Endothelial cell of umbilical vein (primary cell): ENCODE measurements at places on chromosomes 3 and 15. TPM values are rescaled to one million over a fixed set of nuclear protein-coding genes. Genes with fewer than 3 reads are reported as not detected.

DNA sequence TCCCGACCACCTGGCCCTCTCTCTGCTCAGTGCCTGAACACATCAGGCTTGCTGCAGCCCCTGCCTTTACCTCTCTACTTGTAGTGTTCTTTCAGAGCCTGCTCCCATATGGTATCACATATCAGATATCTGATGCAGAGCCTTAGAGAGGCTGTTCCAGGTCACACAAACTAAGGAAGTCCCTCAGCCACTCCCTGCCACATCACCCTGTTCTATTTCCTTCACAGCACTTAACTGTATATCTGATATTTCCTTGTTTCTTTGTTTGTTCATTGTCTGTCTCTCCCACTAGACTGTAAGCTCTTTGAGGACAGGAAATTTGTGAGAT lies 976 bp upstream of the ALDH1L1 start:
- DNase-seq = no peak

GRCh38 chr15:55859681-55860080 lies 116.7 kb upstream of the PRTG start:
- no peak for DNase-seq

GRCh38 chr3:37973246-37974054 lies 17.1 kb upstream of the VILL start:
- no peak for DNase-seq

GRCh38 chr3:18301781-18302180 lies 123.4 kb downstream of the SATB1 start:
- no peak for DNase-seq

GRCh38 chr3:29871087-29871486 lies 590.2 kb downstream of the RBMS3 start:
- peak; percentile 7 for DNase-seq

GRCh38 chr3:171351676-171352075 lies 108.5 kb downstream of the TNIK start:
- peak; percentile 52 for DNase-seq

GRCh38 chr3:14573706-14574105 lies 33.6 kb upstream of the GRIP2 start:
- no peak for DNase-seq

- peak; percentile 38 for DNase-seq
Observed at GRCh38 chr15:70362886-70363285, 265.2 kb upstream of the TLE3 start.

GRCh38 chr3:10157031-10157430 lies 7.7 kb upstream of the IRAK2 start:
- DNase-seq = no peak

DNA sequence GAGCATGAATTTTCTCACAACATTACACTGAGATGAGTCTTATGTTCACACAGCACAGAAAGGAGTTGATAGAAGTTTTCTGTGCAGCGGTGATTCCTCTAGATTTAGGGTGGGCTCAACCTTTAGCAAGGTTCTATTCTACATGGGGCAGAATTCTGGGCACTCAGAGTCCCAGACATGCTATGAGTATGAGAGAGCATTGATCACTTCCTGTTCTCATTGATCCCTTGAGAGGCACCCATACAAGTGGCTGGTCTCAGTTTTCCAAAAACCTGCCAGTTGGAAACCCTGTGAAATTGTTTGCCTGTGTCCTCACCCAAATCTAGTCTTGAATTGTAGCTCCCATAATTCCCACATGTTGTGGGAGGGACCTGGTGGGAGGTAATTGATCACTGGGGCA lies 112.5 kb upstream of the NR2F2 start:
- DNase-seq = no peak

DNA sequence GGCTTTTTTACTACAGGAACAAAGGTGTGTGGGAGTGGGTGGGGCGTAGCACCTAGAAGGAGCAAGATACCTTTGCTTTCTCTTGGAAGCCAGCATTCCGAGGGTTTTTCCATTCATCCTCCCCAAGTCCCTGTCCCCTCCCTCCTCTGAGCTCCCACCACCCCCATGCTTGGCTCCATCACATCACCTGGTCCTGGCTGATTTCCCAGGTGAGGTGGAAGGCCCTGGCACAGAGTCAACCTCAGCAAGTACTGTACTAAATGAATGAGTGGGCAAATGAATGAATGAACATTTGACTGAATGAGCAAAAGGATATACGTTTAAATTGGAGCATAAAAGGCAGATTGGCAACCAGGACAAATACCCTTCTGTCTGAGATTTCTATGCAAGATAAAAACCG lies 45.4 kb downstream of the DZIP1L start:
- no peak for DNase-seq

GRCh38 chr3:127492426-127492825 lies 98.1 kb downstream of the TPRA1 start:
- DNase-seq = no peak

- no peak for DNase-seq
Observed at GRCh38 chr3:25372167-25372566, 55.9 kb upstream of the RARB start.

The CHRNA5 gene
- 5.1 and 6.4 TPM in 2 replicates for polyA plus RNA-seq

The CFAP100 gene
- polyA plus RNA-seq = not detected in 2 replicates

The TNFSF10 gene
- 35.6 and 55.0 TPM in 2 replicates for polyA plus RNA-seq

The C15orf62 gene
- polyA plus RNA-seq = 0.12 and 0.16 TPM in 2 replicates
